SK-N-DZ (cell line): ENCODE measurements at places on chromosomes 4 and X.

DNA sequence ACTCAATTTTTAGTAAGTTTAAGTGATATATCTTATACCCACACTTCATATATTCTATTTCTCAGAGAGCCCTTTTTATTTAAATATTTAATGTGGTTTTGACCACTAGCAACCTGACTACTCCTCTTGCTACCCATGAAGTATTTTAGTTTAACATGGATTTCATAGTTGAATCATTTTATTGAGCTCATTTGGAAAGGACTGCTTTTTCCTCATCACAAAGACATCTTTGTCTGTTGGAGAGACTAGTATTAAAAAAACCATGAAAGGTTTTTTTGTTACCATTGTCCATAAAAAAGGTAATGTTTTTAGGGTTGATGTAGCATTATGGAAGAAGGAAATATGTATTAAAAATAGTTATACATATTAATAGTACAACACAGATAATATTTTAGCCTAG lies 139.5 kb downstream of the RAPGEF2 start:
- no peak for DNase-seq

GRCh38 chrX:86171366-86171765 lies 23.1 kb downstream of the DACH2 start:
- DNase-seq, result peak; percentile 12

DNA sequence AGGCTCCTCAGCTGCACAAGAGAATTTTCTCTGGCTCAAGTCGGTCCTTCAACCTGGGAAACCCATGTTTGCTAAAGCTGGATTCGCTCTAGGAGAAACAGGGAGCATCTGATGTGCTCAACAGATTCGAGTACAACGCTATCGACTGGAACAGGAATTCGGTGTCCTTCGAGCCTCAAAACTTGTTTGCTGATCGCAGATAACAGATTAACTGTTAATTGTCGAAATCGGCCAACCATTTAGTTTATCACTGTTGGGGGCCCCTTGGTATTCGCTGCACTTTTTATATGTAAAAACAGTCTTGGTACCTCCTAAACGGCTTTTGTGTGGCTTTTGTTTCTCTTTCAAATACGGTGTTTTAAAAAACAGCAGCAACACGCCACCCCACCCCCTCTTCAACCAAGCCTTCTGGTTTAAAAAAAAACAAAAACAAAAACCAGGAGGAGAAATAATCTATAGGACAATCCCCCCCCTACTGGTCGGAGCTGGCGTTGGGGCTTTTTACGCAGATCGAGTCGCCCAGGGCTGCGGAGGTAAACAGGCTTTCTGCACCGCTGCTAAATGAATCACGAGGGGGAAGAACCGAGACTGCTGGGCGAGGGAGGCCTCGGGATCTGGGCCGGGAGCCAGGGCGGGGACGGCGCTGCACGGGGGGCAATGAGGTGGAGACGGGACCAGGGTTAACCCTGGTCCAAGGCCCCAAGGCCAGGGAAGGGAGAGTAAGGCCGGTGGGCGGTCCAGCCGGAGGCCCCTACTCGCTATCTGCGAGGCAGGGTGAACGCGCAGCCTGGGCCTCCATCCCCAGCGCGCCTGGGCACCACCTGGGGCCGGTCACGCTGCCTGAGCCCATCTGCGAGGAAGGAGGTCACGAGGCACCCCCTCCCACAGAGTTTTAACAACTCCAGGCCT lies 71.7 kb upstream of the BCOR start:
- DNase-seq, result peak; percentile 80

DNA sequence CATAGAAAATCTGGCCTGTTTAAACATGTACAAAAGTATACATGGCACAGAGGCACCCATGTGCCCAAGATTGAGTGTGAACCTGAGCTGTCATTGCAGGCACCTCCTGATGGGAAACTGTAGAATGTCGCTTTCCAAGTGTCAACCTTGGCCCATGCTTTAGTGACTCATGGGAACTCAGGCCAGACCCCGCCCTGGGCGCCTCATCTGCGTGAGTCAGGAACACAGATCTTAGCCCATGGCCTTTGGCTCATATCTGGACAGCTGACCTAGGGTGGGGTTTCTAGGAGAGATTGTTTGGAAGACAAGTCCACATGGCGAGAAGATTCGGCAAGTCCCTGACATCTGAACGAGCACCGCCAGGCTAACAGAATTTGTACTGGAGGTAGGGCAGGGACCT lies 50.0 kb downstream of the CYTL1 start:
- no peak for DNase-seq

DNA sequence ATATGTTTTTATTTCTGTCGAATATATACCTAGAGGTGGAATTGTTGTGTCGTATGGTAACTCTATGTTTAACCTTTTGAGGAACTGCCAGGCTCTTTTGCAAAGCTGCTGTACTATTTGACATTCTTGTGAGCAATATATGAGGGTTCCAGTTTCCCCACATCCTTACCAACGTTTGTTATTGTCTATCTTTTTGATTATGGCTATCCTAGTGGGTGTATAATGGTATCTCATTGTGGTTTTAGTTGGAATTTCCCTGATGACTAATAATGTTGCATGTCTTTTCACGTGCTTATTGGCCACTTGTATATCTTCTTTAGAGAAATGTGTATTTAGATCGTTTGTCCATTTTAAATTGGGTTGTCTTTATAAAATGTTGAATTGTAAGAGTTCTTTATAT lies 24.5 kb downstream of the REPS2 start:
- DNase-seq, result no peak

GRCh38 chr4:186810613-186811150 lies 87.0 kb upstream of the FAT1 start:
- DNase-seq, result no peak

DNA sequence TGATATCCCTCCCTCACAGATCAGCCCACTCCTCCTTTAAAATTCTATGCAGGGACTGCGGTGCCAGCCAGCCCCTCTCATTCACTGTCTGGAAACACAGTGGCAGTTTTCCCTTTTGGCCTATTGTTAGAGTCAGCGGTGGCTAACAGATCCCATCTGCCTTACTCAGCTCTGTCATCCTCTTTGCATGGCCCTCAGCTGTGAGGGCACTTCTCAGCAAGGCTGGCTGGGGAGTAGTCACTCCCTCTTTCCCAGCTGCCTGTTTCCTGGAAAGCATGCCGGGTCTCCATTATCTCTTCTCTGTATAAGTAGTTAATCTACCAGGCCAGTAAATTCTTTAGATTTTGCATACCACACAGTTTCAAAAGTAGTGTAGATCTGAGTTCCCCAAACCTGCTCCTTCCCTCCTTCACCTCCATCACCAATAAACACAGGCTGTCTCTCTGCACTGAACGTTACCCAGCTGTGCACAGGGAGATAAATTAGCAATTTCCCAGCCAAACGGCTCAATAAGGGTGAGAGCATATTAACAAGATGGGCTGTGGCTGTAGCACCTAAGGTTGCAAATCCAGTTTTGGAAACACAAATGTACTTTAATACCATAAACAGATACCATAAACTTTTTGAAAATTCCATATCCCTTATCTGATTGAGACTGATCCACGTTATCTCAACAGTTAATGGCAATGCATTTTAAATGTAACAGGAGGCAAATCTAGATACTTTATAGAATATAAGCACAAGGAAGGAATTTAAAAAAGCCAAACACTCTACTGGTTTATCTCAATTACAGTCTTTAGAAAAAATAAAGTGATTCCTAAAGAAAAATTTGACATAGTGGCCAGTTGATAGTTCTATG lies 229.3 kb downstream of the ANKRD50 start:
- peak; percentile 42 for DNase-seq

DNA sequence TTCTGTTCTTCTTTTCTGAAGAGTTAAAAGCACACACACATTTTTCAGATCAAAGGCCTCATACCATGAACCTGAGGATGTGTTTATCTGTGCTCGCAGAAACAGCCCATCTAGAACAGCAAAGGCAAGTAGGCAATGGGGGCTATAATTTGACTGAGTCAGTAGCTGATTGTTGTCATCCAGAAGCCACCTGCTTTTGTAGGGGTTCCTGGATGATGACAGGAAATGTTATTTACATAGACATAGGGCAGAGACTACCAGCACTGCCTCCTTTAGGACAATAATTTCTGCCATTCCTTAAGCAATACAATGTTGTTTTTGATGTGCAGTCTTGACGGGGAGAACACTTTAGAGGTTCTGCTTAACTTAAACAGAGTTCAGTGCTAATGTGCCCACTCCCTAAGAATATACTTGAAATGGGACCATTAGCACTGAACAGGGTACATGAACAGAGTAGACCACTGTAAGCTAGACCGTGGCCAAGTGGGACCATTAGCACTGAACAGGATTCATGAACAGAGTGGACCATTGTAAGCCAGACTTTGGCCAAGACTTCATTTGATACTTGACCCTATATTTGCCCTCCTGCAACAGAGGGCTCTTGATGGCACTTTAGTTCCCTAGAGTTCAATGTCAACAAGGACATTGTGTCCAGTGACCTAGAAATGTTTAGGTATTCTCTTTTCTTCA lies 42.8 kb upstream of the CCSER1 start:
- DNase-seq, result no peak

- DNase-seq, result no peak
Observed at GRCh38 chrX:129737916-129738315, 863 bp upstream of the XPNPEP2 start.

GRCh38 chr4:4841156-4841555 lies 18.3 kb upstream of the MSX1 start:
- DNase-seq, result no peak

DNA sequence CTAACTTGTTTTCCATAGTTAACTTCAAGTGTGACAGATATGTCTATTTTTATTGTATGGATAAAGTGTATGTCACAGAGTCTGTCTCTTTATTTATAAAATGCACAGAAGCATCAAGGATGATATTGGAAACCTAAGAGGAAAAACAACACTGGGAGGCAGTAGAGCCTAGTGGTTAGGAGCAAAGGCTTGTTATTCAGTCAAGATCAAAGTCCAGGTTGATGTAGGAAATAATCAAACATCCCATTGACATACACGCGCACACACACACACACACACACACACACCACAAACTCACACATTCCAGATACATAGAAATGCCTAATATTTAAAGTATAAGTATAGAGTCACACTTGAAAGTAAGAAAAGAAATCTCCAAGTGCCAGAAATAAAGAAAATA lies 206.8 kb downstream of the CHRDL1 start:
- DNase-seq, result no peak

GRCh38 chr4:143435955-143436354 lies 77.5 kb upstream of the SMARCA5 start:
- DNase-seq, result no peak

DNA sequence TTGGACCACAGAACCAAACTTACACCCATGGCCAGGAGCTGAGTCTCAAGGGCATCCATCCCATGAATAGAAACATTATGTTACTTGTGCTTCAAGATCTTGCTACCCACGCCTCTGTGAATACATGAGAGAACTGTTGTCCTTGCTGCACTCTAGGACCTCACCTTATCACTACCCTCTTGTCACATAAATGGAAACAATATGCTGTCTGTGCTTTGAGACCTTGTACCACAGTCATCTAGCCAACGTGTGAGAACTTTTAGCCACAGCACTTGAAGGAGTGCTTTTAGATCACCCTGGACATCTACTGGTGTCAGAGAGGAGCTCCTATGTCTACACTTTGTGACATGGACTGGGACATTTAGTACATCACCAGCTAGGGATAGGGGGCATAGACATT lies 30.7 kb upstream of the HUWE1 start:
- no peak for DNase-seq

- no peak for DNase-seq
Observed at GRCh38 chr4:80097400-80098177, 24.6 kb upstream of the ANTXR2 start.

GRCh38 chrX:13397878-13398818 lies 78.3 kb upstream of the ATXN3L start:
- no peak for DNase-seq

DNA sequence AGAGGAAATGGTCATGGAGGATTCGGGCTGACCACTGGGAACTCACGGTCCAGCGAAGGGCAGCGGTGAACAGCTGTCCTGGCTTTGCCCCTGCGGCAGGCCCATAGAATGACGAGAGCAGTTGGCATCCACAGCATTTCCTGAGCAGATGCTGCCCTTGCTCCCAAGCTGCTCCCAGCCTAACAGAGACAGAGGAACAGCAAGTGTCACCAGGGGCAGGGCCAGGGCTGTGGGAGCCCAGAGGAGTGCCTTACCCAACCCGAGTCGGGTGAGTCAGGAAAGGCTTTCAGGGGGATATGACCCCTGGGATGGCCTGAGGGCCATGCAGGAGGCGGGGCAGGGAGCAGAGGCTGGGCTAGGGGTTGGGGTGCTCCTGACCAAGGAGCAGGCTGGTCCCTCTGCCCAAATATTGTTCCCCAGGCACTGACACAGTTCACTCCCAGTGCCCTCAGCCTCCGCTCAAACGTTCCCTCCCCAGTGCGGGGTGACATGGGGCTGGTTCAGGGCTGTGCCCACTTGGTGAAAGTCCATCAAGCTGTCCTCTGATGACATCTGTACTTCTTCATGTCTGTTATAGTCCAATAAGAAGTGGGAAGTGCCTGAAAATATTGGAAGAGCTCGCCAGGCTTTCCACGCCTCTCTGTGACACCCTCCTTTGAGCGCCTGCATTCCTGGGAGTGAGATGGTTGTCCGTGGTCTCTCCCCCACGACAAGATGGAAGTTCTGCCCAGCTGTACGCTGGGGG lies 64.7 kb upstream of the GPR78 start:
- no peak for DNase-seq

GRCh38 chr4:74632634-74633033 lies 161.7 kb downstream of the BTC start:
- no peak for DNase-seq

DNA sequence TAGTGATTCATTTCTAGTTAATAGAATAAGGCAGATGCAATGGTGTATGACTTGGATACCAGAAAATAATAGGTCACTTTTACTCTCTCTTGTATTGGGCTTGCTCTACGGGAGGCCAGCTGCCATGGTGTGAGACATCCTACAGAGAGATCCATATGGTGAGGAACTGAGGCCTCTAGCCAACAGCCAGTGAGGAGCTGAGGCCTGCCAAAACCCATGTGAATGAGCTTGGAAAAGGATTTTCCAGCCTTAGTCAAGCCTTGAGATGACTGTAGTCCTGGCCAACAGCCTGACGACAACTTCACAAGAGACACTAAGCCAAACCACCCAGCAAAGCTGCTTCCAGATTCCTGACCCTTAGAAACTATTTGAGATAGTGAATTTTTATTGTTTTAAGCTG lies 1300.2 kb downstream of the RAPGEF2 start:
- no peak for DNase-seq

DNA sequence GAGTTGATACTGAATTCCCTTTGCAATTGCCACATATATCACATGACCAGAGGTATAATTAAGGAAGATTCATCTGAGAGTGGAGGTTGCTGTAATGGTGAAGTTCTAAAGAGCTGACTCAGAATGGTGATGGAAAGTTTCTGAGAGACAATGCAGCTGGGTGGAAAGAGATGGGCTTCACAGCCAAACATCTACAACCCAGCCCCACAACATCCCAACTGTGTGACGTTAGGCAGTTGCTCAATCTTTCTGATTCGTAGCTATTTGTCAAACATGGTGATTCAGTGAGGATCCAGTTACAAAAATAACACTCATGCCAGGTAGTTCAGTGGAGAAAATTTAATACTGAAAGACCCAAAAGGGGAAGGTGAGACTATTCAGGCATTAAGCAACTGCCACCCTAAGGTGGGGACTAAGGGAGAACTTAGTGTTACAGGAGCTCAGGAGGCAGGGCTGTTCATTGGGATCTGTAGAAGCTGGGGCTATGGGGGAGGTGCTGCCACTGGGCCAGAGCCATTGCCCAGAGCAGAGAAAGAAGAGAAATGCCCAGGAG lies 6.9 kb upstream of the AFF1 start:
- no peak for DNase-seq
